Occipital lobe (tissue), 3 donors: ENCODE measurements at places on chromosomes 7 and 10. TPM values are rescaled to one million over a fixed set of nuclear protein-coding genes. Genes with fewer than 3 reads are reported as not detected.

Gene HPS1
- 11.1 TPM for total RNA-seq

Gene A1CF
- total RNA-seq, result not detected

Gene TMEM176A
- 0.47 TPM for total RNA-seq

Gene SLC26A5
- not detected for total RNA-seq

Gene BMPER
- total RNA-seq, result 4.5 TPM
